ENCODE measurements at places on chromosomes 12 and 14.

- DNase-seq = no peak
These were observed 31.4 kb downstream of the CD9 start for GRCh38 chr12:6231359-6232268.

DNA sequence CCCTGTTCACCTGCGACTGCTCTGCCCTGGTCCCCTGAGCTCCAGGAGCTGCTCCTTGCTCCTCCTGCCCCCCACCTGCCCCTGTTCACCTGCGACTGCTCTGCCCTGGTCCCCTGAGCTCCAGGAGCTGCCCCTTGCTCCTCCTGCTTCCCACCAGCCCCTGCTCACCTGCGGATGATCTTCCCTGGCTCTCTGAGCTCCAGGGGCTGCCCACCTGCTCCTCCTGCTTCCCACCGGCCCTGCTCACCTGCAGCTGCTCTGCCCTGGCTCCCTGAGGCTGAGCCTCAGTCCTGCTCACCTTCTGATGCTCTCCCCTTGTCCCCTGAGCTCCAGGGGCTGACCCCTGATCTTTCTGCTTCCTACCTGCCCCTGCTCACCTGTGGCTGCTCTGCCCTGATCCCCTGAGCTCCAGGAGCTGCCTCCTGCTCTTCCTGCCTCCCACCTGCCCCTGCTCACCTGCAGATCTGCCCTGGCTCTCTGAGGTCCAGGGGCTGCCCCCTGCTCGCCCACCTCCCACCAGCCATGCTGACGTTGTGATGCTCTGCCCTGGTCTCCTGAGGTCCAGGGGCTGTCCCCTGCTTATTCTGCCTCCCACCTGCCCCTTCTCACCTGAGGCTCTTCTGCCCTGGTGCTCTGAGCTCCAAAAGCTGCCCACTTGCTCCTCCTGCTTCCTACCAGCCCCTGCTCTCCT, 219.2 kb downstream of the TMEM121 start:
- DNase-seq = no peak

- no peak for DNase-seq
These were observed 8.2 kb upstream of the LGALS3 start for GRCh38 chr14:55120571-55121495.

- peak; percentile 12 for DNase-seq
These were observed 251.7 kb upstream of the SFSWAP start for GRCh38 chr12:131458931-131459772.

- no peak for DNase-seq
These were observed 297.0 kb downstream of the FUT8 start for GRCh38 chr14:65709576-65709975.

DNA sequence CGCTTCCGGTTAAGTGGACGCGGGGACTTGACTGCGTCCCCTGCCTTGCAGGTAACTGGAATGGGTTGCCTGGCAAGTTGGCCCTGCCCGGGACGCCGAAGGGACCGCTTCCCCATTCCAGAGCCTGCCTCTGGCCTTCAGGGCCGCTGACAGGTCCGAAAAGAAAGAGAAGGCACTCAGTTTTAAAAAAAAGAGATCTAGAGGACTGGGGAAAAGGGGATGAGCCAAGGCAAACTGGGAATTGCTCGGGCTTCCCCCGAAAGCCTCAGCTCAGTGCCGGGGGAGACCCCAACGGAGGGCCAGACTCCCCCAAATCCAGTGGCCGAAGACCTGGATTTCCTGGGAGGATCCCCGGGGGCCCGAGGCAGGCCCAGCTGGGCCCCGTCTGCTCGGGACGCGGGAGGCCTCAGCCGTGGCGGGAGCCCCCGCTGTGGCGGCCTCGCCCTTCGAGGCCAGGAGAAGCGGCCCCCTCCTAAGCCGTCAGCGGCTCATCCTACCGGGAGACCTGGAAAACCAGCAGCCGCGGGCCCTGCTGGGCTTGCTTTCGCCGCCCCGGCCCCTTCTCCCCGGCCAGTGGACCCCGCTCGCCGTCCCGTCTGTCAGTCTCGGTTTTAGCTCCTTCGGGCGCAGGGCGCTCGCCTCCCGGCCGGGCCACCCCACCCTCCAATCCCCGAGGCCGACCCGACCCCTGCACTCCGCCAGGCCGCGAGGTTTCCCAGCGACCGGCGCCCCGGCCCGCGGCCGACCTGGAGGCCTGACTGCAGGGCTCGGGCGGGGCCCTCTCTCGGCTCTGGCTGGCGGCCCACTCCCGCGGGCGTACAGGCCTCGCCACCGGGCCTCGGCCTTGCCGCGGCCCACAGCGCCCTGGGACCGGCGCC, 12.5 kb downstream of the OTX2 start:
- no peak for DNase-seq

GRCh38 chr12:113159937-113160336, 10.4 kb downstream of the CFAP73 start:
- DNase-seq = no peak

DNA sequence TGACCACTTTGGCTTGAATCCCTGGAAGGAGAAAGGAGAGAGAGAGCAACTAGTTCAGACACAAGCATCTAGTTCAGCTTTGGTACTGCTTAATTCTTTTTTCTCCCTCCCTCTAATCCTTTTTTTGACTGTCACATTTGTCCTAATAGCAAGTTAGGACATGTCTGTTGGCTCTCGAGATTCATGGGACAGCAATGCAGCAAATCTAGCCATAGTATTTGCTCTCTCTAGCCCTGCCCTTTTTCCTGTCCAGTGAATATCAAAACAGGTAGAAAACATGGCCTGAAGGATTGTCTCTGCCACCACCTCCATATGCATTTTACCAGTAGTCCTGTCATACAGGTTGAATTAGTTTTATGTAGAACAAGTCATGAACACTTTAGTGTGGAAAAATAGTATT, 116.4 kb downstream of the PTPRB start:
- DNase-seq = no peak

GRCh38 chr12:58787021-58787760, 133.1 kb downstream of the LRIG3 start:
- no peak for DNase-seq

DNA sequence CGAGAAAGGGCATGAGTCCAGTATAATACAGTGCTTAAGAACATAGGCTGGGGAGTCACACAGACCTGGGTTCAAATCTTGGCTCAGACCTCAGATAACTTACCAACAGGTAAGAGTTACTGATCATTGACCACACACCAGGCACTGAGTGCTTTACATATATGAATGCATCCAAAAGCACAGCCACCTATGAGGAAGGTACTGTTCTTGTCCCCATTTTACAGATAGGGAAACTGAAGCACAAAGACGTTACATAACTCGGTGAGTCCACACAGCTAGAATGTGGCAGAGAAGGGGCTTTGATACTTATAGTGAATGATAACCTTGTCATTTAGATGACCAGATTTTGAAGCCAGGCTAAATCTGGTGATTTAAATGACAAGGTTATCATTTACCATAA, 27.6 kb downstream of the FAIM2 start:
- DNase-seq = no peak

DNA sequence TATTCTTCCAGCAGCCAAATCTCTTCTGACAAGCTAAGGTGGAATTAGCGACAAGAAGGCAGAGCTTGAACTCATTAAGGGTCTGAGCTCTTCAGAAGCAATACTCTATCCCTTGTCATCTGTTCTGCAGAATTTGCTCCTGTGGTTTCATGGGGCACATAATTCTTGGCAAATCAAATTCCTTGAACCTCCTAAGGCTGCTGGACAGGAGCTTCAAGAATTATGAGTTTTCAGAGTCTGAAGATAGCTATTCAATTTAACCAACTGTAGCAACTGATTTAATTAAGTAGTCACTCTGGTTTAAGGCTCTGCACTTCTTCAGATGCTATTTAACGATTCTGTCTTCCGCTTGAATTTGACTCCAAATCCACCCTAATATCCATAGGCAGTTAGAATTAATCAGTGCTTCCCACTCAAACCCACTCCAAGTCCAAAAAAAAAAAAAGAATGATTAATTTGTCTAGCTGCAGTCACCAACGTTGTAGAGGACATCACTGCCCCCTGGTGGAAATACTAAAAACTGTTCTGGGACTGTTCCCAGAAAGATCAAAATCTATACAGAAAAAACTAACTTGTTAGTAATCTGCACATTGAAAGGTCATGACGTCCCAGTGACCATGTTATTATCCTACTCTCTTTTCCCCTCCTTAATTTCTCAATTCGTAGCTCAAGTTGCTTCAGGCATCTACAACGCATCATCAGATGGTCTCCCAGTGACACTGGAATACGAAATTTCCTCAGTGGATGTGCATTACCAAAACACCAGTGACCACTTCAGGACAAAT, 169.9 kb downstream of the KIF21A start:
- no peak for DNase-seq

DNA sequence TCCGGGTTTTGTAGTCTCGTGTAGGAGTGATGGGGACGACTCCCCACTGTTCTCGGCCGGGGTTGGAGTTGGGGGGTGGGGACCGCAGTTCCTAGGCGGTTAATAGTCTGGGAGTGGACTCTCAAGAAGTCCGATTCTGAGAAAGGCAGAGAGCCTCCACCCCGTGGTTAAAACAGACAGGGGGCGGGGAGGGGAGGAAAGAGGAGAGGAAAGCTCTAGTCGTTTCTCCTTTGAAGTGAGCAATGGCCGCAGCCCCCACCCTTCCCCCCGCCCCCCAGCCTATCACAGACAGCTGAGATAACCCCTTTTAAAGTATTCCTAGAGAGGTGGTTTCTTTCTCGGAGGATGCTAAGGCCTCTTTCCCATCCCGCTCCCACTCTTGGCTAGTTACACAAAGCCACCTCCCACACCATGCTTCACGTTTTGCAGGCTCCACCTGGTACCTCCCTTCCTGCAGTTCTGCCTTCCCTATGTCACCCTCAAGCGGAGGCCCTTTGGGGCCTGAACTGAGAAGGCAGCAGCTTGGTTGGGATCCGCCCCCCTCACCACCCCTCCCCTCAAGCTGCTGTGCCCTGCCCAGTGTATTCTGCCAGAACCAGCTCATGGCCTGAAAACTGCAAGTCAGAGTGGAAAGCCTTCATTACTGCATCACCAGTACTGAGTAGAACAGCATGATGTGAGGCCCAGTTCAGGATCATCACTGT, 853 bp downstream of the USP5 start:
- peak; percentile 91 for DNase-seq

GRCh38 chr14:51581017-51581881, 70.5 kb upstream of the FRMD6 start:
- DNase-seq = no peak

GRCh38 chr14:54718046-54718445, 151.1 kb downstream of the SAMD4A start:
- DNase-seq = no peak

DNA sequence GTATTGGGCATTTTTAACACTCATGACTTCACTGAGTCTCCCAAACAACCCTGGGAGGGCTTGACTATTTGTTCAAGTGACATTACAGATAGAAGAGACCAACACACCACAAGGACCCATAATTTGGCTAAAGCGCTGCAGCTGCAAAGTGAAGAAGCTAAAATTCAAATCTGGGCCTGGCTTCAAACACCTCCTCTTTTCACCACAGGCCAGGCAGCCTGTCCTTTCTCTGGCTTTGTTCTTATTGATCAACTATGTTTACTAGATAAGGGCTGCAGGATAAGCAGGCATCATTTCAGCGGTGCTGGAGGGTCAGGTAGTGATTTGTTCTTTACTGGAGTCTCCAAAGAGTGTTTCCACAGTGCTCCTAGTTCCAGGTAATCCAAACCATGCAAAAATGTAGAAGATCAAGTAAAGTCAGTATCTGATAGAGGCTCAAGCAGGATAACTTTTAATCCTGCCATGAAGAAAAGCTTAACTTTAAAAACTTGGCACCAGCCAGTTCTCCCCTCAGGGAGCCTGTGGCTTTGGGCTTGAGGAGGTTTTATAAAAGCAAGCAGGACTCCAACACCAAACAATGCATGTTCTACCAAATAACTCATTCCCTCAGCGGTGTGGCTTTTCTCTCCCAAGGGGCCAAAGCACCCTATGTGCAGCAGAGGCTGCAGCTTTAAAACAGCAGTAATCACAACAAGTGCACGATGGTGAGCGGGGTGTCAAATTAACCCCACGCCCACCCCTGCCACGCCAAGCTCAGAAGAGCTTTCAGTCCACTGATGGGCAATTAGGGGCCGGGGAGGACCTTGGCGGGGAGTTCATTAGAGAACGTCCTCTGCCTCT, 16.8 kb downstream of the CLMN start:
- DNase-seq = no peak

DNA sequence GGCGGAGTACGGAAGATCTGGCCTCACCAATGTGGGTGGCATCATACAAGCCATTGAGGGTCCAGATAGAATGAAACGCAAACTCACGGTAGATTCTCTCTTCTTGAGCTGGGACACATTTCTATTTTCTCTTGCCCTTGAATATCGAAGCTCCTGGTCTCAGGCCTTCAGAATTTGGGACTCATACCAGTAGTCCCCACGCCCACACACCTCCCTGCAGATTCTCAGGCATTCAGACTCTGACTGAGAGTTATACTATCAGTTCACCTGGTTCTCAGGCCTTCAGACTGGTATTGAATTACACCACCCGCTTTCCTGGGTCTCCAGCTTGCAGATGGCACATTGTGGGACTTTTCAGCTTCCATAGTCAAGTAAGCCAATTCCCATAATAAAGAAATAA, 37.8 kb downstream of the EIF2S3B start:
- no peak for DNase-seq

DNA sequence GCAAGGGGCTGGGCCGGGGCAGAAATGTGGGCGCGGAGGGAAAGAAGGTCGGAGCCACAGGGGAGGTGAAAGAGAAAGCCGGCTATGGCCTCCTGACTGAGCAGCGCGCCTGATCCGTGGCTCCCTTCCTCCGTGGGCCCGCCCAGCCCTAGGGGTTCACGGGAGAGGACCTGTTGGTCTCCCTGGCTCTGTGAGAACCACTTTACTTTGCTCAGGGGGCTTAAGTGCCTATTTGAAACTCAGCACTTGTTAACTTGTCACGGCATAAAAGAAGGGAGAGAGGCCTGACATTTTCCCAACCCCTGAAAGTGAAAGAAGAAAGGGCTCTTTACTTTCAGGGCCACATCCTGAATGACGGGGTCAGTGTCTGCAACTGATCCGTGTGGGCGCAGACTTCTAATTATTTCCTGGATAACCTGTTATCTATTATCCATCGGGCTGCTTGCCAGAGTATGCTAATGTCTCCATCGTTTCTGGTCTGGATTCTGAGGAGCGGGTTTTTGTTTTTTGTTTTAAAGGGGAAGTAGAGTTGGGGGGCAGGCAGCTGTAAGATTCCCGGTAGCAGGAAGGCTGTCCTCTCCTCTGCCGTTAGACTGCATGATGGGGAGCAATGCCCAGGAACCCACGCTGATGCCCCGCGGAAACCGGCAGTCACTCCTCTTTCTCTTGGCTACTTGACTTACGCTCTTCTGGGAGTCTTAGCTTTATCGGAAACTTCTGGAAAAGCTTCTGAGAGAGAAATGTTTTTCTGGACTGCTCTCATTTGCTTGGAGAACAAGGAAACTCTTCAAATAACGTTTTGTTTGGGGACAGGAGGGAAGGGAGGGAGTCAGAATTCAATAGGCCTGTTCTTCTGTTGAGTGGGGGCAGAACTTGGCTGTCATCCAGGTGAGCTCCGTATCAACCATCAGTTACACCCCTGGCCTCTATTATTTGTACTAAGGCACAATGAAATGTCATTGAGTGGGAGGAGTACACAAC, 127.7 kb upstream of the MAX start:
- peak; percentile 87 for DNase-seq

DNA sequence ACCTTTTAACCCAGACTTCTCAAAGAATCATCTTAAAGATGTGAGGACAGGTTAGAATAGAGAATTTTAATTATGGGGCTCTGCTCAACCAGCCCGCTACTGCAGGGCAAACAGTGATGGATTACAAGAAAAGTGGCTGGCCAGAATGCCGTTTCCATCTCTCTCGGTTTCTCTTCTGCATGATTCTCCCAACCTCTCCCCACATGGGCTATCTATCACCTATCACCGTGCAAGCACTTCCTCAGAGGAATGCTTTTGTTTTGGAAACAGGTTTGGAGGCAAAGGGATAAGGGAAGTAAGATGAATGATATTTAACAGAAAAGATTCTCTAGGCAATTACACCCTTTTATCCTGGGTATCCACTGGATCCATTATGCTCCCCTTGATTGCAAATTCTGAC, 37.4 kb upstream of the PHC1 start:
- DNase-seq = no peak
